ENCODE measurements at places on chromosomes 4 and X. TPM values are rescaled to one million over a fixed set of nuclear protein-coding genes. Genes with fewer than 3 reads are reported as not detected.

The NAA11 gene
- total RNA-seq: not detected

The FBXL5 gene
- 104 TPM for total RNA-seq

The NXF2 gene
- not detected for total RNA-seq

The WDR13 gene
- total RNA-seq: 38.6 TPM

The MAPK10 gene
- total RNA-seq: 18.3 TPM

The TCEAL3 gene
- total RNA-seq: 7.2 TPM

The GPR50 gene
- not detected for total RNA-seq

The HSPA4L gene
- 8.8 TPM for total RNA-seq

The GAGE12F gene
- total RNA-seq: not detected

The C4orf51 gene
- total RNA-seq: not detected

DNA sequence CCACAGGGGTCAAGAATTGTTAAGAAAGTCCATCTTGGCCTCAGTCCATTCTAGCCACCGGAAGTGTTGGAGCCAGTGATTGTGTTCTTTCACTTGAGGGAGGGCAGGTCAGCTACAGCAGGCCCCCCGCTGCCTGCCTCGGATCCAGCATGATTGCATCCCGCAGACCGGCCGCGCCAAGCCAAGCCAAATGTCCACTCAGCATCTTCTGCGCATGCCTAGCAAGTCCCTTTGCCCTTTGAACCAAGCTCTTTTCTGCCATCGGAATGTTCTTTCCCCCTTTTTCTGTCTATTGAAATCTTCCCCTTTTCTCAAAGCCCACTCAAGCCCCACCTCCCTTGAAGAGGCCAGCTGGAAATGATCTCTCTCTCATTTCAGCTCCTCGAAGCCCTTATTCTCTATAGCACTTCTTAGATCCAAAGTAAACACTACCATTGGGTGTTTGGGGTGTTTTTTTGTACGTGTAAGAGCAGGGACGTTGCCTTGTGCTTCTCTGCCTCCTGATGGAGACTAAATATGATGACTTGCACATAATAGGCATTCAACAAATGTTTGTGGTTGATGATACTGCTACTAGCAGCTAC is 147.8 kb upstream of the BCOR start:
- DNase-seq: peak; percentile 60

DNA sequence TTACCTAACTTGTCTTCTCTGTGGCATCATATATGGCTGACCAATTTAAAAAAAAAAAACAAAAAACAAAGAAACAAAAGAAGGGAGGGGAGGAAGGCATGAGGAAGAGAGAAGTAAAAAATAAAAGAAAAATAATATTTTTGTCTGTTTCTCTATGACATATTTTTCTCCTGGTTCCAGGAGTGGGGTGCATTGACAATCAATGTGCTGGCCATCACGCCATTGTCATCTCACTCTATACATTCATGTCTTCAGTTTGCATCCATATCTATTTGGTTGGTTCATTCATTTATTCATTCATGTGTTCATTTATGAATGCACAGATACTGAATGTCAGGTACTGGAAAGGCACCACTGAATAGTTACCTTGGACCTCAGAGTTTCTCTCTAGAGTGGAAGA is 183.4 kb downstream of the DCHS2 start:
- no peak for DNase-seq

GRCh38 chr4:93182722-93183121 is 645.8 kb upstream of the ATOH1 start:
- no peak for DNase-seq

GRCh38 chr4:189600718-189601435 is 339.8 kb upstream of the FRG1 start:
- DNase-seq: no peak

GRCh38 chr4:36493251-36493650 is 211.8 kb downstream of the DTHD1 start:
- no peak for DNase-seq

DNA sequence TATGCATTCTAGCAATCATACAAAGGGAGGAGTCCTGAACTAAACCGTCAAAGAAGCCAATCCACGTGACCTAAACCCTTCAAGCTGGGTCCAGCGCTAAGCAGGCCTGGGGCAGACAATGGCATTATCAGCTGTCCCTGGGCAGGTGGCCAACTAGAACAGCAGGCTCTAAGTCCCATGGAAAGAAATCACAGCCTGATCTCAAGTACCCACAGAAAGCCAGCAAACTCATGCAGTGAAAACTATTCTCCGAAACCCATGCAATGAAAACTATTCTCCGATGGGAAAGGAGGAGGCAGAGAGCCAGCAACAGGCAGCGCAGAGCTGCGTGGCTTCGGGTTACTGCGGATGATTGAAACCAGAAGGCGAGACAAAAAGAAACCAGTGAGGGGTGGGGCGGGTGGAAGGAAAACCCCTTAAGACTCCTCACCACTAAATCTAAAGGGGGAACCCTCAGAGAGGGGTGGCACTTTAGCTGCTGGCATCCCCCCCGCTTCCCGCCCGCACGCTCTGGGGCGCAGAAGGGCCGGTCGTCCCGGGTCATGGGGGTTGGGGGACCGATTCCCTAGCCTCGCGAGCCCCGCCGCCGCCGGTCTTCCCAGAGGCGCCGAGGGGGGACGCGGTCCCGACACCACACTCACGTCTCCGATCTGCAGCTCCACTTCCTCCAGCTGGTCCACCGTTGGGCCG is 567 bp downstream of the C4orf46 start:
- DNase-seq: peak; percentile 91

DNA sequence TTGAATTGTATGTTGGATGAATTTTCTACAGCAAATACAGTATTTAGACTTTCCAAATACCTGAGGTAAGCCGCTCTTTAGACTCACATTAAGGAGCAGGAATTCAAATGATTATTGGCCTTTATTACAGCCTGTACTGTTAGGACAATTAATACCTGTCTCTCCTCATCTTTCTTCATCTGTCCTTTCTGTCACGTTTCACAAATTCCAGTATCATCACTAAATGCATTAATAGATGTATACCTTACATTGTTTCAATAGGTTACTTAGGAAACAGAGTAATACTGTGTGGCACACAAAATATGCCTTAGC is 1.2 kb downstream of the FAM241A start:
- DNase-seq: no peak

- no peak for DNase-seq
These were observed 106.7 kb upstream of the TTC29 start for GRCh38 chr4:147052361-147052760.

- DNase-seq: no peak
These were observed 233.3 kb downstream of the STPG2 start for GRCh38 chr4:97910005-97910404.

DNA sequence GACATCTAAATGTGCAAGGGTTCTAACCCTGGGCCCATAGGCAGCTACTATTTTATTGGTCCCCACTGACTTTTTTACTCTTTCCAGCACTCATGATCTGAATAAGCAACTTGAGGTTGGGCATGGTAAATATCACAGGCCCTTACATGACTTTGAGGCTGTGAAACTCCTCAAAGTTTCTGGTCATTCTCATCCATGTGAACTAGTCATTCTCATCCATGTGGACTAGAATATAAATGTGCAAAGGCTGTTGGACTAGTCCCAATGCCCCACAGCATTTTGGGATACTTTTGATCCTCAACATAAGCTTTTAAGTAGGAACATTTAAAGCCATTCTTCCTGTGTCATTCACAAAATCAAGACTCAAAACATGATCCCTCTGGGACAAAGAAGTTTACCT is 290.7 kb upstream of the PPARGC1A start:
- no peak for DNase-seq

DNA sequence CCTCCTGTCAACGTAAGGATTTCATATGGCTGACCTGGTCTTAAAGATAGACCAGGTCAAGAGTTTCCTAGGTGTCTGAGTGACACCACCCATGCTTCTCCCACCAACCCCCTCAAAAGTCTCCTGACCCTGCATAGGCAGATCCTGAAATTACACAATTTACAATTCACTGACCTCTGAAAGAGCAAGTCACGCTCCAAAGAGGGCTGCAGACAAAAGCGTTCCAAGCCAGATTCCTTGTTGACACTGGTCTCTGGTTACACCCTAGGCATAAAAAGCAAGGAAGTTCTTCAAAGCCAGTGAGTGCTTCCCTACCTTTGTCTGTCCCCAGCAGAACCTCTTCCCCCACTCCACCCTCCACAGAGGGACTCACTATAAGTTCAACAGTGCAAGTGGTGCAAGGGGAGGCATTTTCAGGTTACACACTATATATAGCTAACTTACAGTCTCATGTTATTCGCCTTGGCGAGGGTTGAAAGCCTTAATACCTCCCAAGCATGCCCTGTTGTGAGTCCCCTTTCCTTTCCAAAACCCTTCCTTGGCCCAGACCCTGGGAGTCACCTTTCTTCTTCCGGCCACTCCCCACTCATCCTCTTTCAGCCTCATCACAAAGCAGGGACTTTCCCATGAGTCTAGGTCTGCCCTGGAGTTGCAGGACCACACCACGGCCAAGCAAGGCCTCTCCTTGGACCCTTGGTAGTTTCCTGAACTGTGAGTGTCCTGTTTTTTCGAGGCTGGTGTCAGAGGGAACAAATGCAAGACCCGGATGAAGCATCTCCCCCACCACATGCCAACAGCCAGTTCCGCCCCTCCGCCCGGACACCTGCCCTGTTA is 58.0 kb upstream of the KLF3 start:
- no peak for DNase-seq

DNA sequence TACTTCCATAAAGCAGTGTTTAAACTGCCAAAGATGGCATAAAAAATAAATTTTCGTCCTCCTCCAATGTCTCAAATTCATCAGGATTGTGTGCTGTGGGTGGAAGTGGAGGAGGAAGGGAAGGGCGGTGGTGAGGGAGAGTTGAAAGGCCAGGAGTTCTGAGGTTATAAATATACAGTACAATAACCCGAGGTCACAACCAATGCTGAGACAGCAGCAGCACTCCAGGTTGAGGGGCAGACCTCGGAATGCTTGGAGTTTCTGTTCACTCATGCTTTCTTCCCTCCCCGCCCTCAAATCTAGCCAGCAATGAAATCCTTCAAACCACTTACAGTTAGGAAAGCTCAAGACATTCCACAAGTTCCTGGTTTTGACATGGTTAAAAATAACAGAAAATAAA is 134.0 kb upstream of the SMAD1 start:
- no peak for DNase-seq

GRCh38 chrX:20571611-20572010 is 304.9 kb upstream of the RPS6KA3 start:
- DNase-seq: no peak

GRCh38 chr4:4364486-4365208 is 22.3 kb upstream of the NSG1 start:
- DNase-seq: no peak

DNA sequence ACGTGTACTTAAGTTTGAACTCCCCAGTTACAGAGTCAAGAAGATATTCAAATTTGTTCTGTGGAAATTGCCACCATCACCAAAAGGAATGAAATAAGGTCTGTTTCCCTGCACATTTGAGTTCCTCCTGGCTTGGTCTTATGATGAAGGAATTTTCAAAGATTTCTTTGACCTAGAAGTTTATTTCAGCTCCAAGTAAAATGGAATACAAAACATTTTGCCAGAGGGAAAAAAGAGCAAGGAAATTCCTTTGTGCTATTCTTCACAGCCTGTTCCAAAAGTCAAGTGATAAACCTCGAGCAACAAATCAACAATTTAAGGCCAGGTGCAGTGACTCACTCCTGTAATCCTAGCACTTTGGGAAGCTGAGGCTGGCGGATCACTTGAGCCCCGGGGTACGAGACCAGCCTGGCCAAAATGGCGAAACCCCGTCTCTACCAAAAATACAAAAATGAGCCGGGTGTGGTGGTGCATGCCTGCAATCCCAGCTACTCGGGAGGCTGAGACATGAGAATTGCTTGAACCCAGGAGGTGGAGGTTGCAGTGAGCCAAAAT is 3.4 kb downstream of the NKRF start:
- no peak for DNase-seq

DNA sequence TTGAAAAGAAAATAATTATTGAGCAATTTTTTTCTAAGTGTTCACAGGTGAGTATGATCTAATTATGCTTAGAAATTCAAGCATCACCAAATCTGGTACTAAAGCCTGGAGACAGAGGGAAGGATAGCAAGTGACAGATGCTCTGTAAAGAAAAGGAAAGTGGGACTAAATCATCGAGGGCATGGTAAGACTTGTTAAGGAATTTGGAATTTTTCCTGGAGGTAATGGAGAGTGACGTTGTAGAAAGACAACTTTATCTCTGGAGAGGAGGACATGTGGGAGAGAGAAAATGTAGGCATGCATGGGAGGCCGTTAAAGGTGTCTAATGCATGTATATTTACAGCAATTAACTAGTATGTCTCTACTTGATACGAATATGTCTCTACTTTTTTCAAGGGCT is 333.2 kb upstream of the ATOH1 start:
- no peak for DNase-seq

DNA sequence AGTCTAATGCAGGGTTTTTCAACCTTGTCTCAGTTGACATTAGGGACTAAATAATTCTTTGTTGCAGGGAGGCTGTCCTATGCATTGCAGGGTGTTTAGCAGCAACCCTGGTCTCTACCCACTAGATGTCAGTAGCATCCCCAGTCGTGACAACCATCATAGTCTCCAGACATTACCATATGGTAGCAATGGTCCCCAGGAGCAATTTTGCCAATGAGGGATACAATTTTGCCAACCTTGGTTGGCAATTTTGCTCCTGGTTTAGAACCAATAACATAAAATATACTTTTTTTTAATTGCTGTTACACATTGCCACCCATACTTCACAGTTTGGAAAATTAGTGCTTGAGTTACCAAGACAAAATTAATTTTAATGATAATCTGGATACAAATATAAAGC is 6.0 kb downstream of the EREG start:
- no peak for DNase-seq

GRCh38 chr4:80990851-80991250 is 39.7 kb upstream of the BMP3 start:
- DNase-seq: no peak

DNA sequence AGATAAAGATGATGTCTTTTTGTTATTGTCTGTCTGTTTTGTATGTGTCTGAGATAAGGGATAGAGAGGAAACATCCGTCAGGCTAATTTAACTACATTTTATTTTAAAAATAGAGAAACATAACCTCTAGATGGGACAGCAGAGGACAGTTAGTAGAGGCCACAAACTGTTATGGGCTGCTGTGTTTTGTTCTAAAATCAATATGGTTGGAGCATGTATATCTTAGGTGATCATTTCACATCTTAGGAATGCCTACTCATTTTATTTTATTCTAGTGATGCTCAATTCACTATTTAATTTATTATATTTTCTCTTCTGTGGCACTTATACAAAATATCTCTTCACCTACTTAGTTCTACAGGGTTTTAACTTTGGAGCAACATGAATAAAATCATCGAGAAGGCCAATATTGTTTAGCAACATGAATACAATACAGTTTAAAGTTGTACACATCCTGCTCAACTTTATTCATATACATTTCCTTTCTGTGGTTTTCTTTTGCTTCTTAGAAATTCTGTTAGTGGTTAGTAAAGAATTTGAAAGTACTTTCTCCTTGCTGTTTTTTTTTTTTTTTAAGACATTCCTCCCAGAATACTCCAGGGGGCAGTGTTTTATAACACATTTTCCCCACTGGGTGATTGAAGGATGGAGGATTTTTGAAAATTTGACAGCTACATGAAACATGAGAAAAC is 392.9 kb downstream of the UNC5C start:
- no peak for DNase-seq

DNA sequence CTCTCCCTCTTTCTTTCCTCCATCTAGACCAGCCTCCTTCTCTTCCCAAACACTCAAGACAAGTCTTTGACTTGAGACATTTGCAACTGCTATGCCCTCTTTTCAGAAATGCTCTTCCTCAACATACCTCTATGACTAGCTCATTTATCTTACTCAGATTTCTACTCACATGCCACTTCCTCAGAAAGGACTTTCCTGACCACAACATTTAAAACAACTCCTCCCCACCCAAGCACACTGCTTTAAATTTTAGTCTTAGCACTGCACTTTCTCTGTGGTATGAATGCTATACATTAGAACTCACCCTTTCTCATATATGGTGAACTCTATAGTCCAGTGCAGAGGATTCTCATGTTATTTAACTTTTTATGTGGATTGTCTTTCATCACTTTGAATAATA is 28.4 kb upstream of the SULT1E1 start:
- DNase-seq: no peak
